B cell (primary cell): ENCODE measurements at places on chromosomes 2 and 18. TPM values are rescaled to one million over a fixed set of nuclear protein-coding genes. Genes with fewer than 3 reads are reported as not detected.
A peak's percentile ranks its signal among the peaks of the same experiment; 100 is the strongest.

The SNED1 gene
- total RNA-seq: 336 and 346 TPM in 2 replicates

The FSHR gene
- total RNA-seq: not detected in 2 replicates

The CYP27C1 gene
- total RNA-seq: not detected in 2 replicates

The CPO gene
- total RNA-seq: not detected in 2 replicates

The CAVIN2 gene
- not detected in 2 replicates for total RNA-seq

The TNS1 gene
- total RNA-seq: 0.53 and 0.86 TPM in 2 replicates

The OR6B2 gene
- not detected in 2 replicates for total RNA-seq

The CD8B gene
- 0.46 TPM in 1 of 2 replicates, not detected in the other for total RNA-seq

The KCNK3 gene
- not detected in 2 replicates for total RNA-seq

The SLC14A1 gene
- total RNA-seq: 5.8 and 6.1 TPM in 2 replicates

The BUB1 gene
- total RNA-seq: 1.6 and 2.0 TPM in 2 replicates

The MYL12B gene
- total RNA-seq: 124 and 127 TPM in 2 replicates

DNA sequence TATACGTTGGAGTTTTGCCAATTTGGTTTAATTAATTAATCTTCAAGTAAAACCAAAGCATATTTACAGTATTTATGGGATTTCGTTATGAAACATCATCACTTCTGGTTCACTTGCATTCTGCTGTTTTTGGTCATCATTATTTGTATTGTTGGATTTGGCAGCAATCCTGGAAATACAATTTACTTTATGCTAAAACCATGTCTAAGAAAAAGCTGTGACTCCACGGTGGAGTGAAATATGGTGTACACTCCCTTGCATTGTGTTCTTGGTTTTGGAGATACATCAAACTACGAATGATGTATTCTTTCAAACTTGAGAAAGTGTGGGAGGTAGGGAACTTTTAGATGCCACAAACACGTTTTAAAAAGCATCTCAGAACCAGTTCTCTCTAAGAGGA lies 106.4 kb downstream of the CTAGE1 start:
- no peak for DNase-seq

GRCh38 chr2:217058791-217059755 lies 199.2 kb upstream of the TNP1 start:
- DNase-seq: no peak

- DNase-seq: no peak
Measured at GRCh38 chr18:37362158-37362890, 203.3 kb downstream of the CELF4 start.

GRCh38 chr2:46123013-46123412 lies 174.2 kb upstream of the EPAS1 start:
- no peak for DNase-seq

DNA sequence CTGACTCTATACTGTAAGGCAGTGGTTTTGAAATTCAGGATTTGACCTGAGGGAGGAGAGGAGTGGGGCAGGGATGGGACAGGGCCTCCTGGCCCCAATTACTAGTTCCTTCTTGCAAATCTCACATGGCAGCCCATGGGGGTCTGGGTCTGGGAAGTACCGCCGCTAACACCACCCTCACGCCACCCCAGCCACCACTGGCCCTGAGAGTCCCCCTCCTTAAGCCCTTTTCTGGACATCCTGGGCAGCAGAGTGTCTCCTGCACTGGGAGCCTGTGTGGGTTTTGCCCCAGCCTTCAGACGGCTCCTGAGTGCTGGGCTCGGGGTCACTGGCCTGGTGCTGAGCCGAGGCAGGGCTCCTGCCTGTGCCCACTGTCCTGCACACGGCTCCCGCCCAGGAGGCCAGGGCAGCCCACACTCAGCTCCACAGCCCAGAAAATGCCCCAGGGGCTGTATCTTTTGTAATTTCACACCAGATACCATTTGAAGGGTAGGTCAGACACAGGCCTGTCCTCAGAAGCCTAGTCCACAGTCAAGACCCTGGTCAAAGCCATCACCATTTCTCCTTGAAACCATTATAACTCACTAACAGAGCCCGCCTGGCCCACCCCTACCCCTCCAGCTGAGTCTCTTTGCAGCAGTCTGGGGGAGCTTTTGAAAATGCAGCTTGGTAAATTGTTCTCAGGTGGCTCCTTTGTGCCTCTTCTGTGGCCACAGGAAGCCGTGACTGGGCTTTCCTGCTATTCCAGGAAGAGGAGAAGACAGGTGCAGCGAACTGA lies 55.1 kb downstream of the CYP27C1 start:
- no peak for DNase-seq

DNA sequence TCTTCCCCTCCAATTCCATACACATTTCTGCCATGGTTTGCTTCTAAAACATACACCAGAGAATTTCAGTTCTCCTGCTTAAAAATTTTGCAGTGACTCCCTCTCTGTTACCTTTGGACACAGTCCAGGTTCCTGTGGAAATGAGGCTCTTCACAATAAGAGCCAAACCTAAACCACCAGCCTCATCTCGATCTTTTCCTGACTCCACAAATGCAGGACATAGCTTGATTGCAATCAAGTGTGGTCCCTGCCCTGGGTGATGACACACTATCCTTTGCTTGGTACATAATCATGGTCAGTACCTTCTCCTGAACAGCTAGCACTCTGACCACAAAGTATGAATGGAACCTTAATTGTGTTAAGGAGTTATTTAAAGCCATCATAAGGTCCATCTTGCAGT lies 134.9 kb upstream of the CHAC2 start:
- DNase-seq: no peak

GRCh38 chr2:172775319-172775718 lies 39.7 kb downstream of the RAPGEF4 start:
- no peak for DNase-seq

DNA sequence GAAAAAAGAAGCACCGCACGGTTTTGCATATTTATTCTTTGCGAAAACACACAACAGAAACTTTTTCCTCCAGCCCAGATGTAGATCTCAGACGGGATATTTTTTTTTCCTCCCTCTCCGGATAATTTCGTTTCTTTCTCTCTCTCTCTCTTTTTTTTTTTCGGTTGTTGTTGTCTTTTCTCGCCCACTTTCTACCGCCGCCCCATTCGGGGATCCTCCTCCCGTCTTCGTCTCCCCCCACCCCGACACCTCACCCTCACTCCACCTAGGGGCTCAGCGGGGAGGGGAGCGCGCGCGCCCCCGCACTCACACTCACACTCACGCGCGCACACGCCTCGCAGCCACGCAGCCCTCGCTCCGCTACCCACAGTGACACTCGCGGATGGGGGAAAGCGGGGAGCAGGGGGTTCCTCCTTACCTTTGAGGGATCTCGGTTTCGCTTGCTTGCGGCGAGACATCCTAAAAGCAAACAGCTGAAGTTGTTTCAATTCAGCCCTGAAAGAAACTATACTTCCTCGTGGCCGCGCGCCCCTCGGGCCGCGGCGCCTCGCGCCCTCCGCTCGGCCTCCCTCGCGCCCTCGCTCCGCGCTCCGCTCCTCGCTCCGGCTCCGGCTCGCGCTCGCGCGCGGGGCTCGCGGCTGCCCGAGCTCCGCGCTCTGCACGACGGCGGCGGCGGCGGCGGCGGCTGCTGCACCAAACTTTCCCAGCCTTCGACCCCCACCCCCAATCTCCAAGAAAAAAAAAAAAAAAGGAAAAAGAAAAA lies 1.3 kb downstream of the ZNF521 start:
- peak; percentile 70 for DNase-seq

- DNase-seq: no peak
Measured at GRCh38 chr2:228767196-228767595, 503.9 kb downstream of the PID1 start.

DNA sequence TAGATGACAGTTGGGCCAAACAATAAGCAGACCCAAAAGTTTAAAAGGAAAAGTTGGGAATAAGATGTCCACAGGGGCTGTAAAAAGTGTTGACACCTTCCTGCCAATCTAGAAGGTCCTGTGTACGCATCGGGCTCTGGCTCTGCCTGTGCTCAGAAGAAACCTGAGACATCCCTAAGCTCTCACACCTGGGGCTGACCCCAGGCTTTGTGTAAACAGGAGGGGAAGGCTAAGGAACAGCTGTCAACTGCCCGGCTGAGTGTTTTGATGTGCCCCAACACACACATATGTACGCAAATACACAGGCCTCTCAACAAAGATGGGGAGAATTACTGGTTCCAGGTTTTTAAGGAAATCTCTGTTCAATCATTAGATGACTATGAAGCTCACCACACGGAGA lies 59.5 kb downstream of the TMEM131 start:
- peak; percentile 44 for DNase-seq

DNA sequence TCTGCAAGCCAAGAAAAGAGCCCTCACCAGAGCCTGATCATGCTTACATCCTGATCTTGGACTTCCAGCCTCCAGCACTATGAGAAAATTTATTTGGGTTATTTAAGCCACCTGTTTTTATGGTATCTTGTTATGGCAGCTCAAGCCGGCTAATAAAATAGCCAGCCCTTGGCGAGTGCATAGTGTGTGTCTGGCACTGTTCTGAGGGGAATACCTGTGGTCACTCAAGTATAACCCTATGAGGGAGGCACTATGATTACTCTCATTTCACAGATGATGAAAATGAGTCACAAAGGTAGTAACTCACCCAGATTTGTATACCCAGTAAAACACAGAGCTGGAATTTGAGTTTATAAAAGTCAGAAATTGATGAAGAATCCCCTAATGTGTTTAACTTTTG lies 556.9 kb upstream of the SETBP1 start:
- DNase-seq: no peak

DNA sequence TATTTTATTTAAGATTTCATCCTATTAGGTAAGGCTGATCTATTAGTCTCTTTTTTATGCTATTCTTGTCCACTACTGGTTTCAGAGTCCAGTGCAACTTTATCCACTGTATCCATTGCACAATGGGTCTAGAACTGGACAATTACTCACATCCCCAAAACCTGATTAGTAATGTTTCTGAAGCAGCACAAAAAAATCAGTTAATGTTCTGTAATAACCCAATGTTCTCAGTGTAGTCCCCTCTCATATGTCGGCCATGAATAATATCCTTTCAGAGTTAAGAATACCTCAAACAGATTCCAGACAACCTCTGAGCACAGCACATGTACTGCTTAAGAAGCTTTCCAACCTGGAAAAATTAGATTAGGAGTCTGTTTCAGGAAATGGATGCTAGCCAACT lies 29.7 kb downstream of the MGAT4A start:
- DNase-seq: no peak

DNA sequence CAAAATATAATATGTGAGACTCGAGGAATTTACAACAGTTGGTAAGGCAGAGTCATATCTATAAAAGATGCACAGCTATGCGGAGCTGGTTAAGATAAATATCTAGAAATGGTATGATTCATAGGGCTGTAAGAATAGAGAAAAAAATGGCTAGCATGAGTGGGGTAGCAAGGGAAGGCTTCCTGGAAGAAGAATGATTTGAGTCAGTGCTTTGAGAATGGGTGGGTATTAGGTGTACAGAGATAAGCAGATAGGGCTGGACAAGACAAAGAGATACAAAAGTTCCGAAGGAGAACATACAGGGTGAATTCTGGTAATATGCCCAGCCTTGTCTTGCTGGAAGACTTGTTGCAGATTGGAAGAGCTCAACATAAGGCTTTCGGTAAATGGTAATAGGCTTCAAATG lies 291.5 kb upstream of the CCDC68 start:
- no peak for DNase-seq

GRCh38 chr2:102451968-102452367 lies 21.1 kb upstream of the SLC9A4 start:
- no peak for DNase-seq

DNA sequence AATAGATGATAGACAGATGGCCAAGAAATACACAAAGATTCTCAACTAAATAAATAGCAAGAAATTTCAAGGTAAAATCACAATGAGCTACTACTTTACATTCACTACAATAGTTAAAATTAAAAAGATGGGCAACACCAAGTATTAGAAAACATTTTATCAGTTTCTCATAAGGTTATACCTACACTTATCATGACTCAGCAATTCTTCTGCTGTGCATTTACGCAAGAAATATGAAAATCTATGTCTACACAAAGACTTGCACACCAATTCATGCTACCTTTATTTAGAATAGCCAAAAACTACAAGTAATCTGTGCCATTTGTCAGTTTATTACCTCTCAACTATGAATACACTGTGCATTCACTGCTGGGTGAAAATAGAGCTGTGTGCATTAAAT lies 937.4 kb upstream of the NRXN1 start:
- DNase-seq: no peak

DNA sequence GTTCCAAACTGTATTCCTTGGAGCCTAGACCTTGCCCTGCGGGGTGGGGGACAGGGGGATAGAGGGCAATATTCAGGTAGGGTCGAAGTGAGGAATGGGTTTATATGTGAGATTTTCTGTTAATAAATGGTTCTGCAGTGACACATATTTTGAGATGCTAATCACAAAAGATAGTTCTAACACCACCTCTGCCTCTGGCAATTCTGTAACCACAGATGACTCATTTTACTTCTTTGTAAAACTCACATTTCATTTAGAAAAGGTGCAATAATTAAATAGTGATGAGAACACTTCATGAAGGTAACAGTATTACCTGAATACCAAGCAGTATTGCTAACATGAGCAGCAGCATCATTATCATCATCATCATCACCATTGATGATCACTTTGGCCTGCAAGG lies 306.6 kb downstream of the SUCLG1 start:
- no peak for DNase-seq

- DNase-seq: no peak
Measured at GRCh38 chr18:11009869-11010268, 139.5 kb downstream of the PIEZO2 start.

GRCh38 chr2:82811946-82812345 lies 1647.1 kb downstream of the SUCLG1 start:
- DNase-seq: no peak

GRCh38 chr2:238820916-238821315 lies 27.0 kb upstream of the TWIST2 start:
- DNase-seq: no peak

DNA sequence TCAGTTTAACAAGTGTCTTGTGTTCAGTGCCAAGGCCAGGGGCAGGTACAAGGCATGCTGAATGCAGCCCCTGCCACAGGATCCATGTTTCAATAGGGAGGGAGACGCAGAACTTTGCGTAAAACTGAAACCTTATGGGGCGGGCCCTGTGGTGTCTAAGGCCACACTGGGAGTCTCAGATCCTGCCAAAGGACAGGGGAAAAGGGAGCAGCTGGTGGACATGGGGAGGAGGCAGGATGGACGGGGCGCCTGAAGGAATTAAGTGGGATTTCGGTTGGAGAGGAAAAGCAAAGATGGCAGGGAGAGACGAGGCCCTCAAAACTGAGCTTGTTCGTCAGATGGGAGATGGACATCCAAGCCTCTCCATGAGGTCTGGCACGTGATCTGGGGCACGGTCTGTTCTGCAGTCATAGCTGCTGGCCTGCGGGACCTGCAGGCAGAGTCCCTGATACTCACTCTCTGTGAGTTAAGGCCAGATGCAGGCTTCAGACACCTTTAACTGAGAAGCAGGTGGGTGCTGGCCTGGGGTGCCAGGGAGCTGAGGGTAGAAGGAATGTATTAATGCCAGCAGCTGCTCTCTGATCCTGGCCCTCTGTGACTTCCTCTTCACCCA lies 48.8 kb downstream of the TCF7L1 start:
- DNase-seq: no peak

DNA sequence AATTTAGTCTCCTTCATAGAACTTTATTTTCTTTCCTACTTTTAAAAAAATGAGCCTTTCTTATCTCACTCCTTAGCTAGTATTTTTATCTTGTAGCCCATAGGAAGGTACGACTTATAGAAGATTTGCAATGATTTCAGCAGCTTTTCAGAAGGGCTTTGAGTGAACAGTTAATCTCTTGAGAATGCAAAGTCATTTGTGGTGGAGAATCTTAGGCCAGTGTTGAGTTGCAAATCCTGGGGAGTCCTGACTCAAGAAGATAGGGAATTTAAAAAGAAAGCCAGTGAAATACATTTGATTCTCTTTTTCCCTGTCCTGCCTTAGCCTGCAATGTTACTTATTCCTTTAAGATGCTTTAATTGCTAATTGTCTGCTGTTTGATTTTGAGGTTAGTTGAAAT lies 33.6 kb downstream of the LYPD6 start:
- DNase-seq: no peak
